Vagina (tissue), 2 donors: ENCODE measurements at places on chromosomes 11 and 22. TPM values are rescaled to one million over a fixed set of nuclear protein-coding genes. Genes with fewer than 3 reads are reported as not detected.

The RTCB gene
- total RNA-seq: 42.2 TPM

The LBHD1 gene
- 6.9 TPM for total RNA-seq

The CD248 gene
- total RNA-seq: 45.2 TPM

The TUBA8 gene
- total RNA-seq: 5.6 TPM

The C11orf91 gene
- not detected for total RNA-seq

The MS4A12 gene
- not detected for total RNA-seq

The FOSL1 gene
- total RNA-seq: 20.9 TPM

The GAB2 gene
- total RNA-seq: 24.6 TPM

The OR6T1 gene
- total RNA-seq: not detected
